ENCODE measurements at places on chromosomes 2 and 18.

GRCh38 chr2:96800061-96801004, 15.7 kb upstream of the CNNM3 start:
- DNase-seq: no peak

DNA sequence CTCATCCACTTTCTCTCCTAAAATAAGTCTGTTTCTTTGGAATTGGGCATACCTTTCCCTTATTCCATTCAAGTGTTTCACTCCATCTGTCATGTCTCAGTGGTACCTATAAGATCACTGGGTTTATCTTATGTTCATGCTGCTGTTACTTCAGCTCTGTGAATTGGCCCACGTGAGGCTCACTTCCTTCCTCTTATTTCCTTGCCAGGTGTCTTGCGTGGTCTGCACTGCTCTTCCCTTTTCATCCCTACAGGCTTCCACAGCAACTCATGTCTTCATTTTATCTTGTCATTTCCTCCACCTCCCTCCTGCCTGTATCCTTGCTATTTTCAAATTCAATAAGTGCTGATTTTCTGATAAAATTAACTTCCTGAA, 159.1 kb upstream of the ALPP start:
- no peak for DNase-seq

DNA sequence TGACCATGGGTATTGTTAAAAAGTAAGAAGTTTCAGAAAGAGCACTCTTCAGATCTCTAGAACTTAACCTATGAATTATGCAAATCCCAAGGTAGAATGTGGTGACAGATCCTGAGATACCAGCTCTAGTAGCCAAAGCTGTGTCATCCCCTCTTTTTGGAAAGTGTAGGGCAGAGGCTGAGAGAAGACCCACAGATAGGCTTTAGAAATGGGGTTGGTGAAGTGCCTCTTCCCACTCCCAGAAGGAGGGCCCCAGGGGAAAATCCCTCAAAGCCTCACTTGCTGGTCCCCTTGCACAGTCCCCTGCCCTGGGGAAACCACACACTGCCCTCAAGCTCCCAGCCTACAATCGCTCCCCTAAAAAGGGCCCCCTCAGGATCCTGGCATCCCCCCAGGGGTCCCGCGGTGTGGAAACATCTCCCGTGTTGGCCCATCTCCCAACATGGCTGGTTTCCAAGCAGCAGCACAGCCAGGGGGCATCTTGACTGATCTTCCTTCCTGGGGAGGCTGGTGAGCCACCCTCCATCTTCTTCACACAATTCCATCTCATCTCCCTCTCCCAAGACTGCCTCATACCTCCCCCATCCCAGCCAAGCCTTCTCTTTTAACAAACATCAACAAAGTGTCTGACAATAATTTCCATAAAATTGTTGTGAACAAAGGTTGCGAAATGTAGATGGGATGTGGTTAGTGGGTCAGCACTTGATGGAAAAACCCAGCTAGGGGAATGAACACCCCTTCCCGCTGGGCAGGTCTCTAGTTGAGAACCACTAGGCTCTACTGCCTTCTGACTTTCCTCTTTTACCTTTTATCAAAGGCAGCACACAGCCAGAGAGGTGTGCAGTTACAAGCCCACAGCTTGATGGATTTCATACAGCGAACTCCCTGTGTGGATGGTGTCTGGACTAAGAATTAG, 25.1 kb downstream of the MAL start:
- no peak for DNase-seq

DNA sequence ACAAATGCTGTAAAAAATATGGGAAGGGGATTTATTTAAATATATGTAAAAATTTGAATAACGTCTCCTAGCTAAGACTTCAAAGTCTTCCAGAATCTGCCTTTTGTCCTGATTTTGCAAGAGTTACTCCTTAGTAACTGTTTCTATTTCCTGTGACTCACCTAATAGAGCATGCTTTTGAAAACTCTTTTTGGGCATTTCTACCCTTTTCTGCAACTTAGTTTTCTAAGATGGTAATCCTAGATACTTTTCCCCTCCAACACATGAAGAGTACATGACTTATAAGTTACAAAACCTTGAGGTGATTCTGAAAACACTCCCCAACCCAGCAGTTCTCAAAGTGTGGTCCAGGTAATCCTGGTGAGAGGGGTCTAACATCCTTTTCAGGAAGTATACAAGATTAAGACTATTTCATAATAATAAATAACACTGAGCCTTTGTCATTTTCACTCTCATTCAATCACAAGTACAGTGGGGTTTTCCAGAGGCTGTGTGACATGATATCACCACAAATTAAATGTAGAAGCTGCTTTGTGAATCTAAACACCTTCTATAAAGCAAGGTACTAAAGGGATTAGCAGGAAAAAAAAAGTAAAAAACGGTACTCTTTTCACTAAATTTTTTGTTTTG, 31.9 kb downstream of the PPP4R3B start:
- peak; percentile 81 for DNase-seq

DNA sequence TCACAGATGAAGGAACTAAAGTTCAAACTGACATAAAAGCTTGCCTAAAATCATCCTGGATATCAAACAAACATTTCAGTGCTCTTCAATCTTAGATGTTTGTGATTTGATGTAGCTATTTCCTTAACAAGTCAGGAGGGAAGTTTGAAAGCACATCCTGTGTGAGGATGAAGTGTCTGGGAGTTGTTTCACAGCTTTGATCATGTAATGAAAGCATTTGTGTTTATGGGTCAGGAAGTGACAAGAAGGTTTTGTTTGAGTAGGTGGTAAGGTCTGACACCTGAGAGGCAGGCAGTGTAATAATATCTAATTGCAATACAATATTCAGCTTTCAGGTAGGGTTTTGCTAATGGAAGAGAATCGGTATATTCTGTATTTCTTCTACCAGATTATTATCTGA, 26.0 kb upstream of the CSRNP3 start:
- no peak for DNase-seq

DNA sequence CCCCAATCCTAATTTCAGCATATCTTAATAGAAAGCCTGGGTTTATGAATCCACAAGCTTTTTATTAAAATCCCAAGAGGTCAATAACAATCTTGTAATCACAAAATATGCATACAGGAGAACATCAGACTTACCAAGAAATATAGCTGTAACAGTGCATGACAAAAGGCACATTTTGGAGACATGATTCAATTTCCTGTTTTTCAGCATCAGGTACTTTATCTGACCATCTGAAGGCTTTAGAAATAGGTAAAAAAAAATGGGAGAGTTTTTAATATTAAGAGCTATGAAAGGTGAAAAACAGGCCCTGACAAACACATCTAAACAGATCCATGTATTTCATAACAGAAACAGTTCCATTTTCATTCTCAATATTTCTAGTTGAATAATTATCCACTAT, 89.9 kb upstream of the EFEMP1 start:
- no peak for DNase-seq

GRCh38 chr2:153235516-153235915, 243.0 kb downstream of the RPRM start:
- no peak for DNase-seq

GRCh38 chr2:33210626-33211025, 263.9 kb downstream of the LTBP1 start:
- DNase-seq: no peak

GRCh38 chr2:69122271-69122670, 109.3 kb downstream of the ANTXR1 start:
- DNase-seq: peak; percentile 68

DNA sequence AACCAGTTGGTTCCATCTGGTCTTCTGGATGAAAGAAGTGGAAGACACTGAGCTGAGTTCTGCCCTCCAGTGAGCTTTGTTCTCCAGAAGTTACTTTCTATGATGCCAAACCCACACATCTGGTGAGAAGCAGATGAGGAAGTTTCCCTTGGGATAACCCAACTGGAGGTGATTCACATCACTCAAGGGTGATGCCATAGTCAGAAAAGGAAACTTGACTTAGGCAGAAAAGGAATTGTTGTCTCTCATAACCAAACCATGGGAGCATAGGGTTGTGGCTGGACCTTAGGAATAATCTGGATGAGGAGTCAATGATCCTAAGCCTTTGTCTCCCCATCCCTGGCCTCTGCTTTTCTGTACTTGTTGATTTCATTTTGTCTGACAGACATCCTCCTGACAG, 43.7 kb downstream of the CDC42EP3 start:
- no peak for DNase-seq

GRCh38 chr2:233080836-233081229, 20.7 kb downstream of the INPP5D start:
- DNase-seq: no peak

DNA sequence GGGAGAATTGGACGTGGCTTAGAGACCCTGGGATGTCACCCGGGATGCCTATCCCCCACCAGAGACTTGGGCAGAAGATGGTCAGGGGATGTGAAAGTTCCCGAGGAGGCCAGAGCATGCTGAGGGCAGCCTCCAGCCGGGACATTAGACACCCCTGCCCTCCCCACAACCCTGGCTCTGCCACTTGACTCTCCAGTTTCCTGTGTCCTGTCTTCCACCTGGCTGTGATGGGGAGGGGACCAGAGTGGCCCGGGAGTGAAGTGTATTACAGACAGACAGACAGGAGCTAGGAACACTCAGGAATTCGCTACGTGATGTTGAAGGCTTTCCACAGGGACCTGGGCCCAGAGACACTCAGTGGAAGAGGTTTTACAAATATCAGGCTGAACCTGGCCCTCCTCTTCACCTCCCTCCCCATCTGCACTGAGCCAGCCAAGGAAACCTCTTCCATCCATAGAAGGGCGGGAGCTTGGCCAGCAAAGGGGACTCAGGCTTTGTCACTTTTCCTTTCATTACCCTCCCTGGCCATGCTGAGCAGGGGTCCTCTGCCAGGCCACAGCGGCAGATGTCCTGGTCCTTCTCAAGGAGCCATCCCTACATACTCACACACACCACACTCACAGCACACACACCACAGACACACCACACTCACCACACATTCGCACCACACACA, 60.7 kb downstream of the SDC1 start:
- peak; percentile 36 for DNase-seq

DNA sequence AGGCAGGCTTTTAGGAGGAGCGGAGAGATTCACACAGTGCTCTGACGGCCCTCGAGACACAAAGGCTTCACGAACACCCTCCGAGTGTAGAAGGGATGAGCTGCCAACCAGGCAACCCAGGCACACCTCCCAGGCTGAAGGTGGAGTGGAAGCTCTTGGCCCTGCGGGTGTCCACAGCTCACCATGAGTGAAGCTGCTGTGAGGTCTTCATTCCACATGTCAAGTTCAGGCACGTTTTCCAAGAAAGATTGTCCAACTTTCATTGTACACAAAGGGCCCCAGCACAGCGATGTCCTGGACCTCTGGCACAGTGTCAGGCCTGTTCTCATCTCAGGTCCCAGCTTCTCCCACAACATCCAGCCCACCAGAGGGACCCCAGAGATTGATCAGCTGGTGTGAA, 13.4 kb downstream of the PARD6G start:
- no peak for DNase-seq

DNA sequence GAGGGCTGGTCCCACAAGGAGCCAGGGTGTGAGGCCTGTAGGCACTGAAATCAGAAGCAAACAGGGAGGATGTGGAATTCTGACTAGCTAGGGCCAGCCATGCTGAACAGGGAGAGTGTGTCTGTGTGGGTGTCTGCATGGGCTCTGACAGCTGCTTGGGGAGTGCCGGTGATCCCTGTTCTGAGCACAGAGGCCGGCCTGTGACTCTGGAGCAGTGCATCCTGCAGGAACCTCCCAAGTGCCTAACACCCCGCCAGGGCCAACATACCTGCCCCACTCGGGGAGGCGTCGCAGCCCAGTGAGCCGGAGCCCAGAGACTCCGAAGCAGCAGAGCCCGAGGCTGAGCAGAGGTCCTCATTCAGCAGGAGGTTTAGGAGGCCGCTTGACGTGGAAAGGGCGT, 11.5 kb upstream of the HES6 start:
- DNase-seq: no peak

GRCh38 chr2:75607400-75607798, 39.2 kb upstream of the MRPL19 start:
- no peak for DNase-seq

- DNase-seq: no peak
Measured at GRCh38 chr2:22998359-22998758, 386.6 kb upstream of the KLHL29 start.

DNA sequence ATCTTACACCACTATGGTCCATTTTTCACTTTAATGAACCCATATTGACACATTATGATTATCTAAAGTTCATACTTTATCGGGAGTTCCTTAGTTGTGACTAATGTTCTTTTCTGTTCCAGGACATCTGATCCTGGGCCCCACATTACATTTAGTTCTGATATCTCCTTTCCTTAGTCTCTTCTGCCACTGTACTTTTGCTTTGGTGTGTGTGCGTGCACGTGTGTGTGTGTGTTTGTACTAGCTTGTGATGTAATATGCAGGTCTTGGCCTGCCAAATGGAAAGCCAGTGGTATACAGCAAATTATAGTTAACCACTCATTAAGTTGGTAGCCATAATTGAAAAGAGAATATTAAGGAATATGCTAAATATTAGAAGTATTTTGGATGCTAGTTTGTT, 88.0 kb downstream of the CDC42EP3 start:
- DNase-seq: no peak

GRCh38 chr2:174171686-174172445, 76.5 kb downstream of the OLA1 start:
- no peak for DNase-seq

- no peak for DNase-seq
Measured at GRCh38 chr2:30503007-30503694, 56.1 kb downstream of the LCLAT1 start.

- peak; percentile 34 for DNase-seq
Measured at GRCh38 chr2:33448220-33448899, 28.1 kb upstream of the RASGRP3 start.

- no peak for DNase-seq
Measured at GRCh38 chr2:168730344-168730743, 72.1 kb upstream of the NOSTRIN start.

GRCh38 chr2:70938586-70938950, 2.9 kb downstream of the ATP6V1B1 start:
- DNase-seq: no peak

GRCh38 chr2:10014418-10015190, 28.7 kb upstream of the KLF11 start:
- no peak for DNase-seq

GRCh38 chr2:1125217-1125616, 174.6 kb downstream of the SNTG2 start:
- DNase-seq: no peak

GRCh38 chr2:210667711-210668110, 111.3 kb downstream of the CPS1 start:
- no peak for DNase-seq

DNA sequence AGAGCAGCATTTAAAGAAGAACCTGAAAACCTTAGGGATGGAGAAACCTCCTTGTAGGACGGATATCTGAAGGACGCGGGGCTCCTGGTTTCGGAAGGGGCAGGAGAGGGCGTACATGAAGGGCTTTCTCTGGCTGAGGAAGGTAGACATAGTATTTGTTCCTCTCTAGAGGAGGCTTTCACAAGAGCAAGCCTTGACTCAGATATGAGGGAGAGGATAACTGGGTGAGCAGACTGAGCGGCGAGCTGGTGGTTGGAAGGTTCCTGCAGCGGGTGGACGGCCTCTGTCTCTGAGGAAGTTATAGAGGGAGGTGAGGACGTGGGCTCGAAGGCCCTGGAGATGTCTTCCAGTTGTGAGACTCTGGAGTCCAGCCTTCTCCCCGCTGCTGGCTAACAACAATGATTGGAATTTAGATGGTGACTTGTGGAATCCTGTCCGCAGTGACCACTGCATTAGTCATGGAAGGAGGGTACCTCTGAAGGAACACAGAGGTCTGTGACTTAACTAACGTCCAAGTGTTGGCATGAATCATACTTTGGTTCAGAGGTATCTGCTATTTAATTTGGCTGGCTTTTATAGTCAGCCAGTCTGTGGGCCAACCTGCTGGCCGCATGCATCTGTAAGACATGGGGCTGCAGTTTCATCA, 80.9 kb downstream of the ASAP2 start:
- DNase-seq: peak; percentile 97

Measured in cardiac muscle cell (in vitro differentiated cells and primary cell).